ENCODE measurements at places on chromosomes 12 and 14. TPM values are rescaled to one million over a fixed set of nuclear protein-coding genes. Genes with fewer than 3 reads are reported as not detected.
A peak's percentile ranks its signal among the peaks of the same experiment; 100 is the strongest.

The TAS2R7 gene
- not detected for total RNA-seq

The KRT72 gene
- not detected for total RNA-seq

- no peaks in the 10 kb centered on the region for H3K27me3 ChIP-seq
- no peak overlapping the region for H3K27ac ChIP-seq
- no peak for DNase-seq
- no peaks in the 10 kb centered on the region for H3K36me3 ChIP-seq
These were observed 297.9 kb upstream of the SFSWAP start for GRCh38 chr12:131413006-131413405.

GRCh38 chr12:96890331-96890730 is 16.7 kb upstream of the NEDD1 start:
- no peaks in the 10 kb centered on the region for H3K27me3 ChIP-seq
- no peak overlapping the region for H3K27ac ChIP-seq
- no peak for DNase-seq
- H3K4me1 ChIP-seq: no peaks in the 10 kb centered on the region

The KIF26A gene
- 3.9 TPM for total RNA-seq

The IL26 gene
- total RNA-seq: not detected

DNA sequence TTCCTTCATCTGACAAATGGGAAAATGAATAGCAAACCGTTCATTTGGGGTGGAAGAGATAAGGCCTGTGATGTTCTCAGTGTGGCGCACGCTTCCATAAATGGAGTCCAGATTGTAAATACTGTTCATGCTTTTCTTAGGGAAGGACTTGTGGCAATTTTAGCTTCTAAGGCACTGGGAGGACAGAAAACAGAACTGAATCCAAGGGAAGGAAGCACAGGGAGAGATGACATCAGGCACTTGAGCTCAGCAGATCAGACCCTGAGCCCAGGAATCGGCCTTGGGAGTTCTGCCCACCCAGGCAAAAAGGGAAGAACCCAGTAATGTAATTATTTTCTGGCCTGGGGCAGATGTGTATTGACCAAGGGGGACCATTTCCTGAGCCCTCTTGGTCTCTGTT is 7.2 kb upstream of the SH2B3 start:
- peaks cover 3% of the 10 kb centered on the region for H3K4me1 ChIP-seq
- H3K36me3 ChIP-seq: no peaks in the 10 kb centered on the region
- no peak for DNase-seq
- no peak overlapping the region for H3K4me3 ChIP-seq

DNA sequence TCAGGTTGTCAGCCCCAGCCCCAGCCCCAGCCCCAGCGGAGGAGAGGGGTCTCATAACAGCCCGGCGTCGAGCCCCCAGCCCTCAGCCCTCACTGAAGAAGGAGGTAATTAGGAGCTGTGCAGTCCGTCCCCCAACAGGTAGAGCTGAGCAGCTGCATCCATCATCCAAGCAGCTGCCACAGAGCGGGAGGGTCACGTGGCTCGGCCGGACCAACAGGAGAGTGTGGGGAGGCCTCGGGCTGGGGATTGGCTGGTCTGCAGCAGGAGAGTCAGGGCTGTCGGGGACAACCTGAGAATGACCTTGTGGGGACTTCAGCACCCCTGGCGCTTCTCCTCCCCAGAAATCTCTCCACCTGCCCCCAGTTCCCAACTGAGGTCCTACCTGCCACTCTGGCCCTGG is 29.6 kb downstream of the SMUG1 start:
- H3K27ac ChIP-seq: no peak overlapping the region
- H3K4me1 ChIP-seq: peaks cover 10% of the 10 kb centered on the region
- H3K27me3 ChIP-seq: no peaks in the 10 kb centered on the region
- H3K4me3 ChIP-seq: no peak overlapping the region
- no peak for DNase-seq

The DPY19L2 gene
- total RNA-seq: 13.5 TPM

The RNF212B gene
- total RNA-seq: not detected

DNA sequence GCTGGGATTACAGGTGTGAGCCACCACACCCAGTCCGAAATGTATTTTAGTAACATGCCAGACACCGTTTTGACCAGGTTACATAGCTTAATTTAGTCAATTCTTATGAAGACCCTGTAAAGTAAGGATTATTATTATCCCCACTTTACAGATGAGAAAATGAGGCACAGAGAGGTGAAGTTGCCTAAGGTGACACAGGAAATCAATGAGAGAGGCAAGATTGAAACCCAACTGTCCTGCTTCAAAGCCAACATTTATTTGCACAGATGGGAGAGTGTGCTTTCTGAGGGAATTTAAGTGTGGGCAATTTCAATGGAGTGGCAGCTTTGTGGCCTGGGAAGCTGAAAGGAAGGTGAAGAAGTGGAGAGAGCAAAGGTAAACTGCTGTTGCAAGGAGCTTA is 19.1 kb upstream of the EPS8 start:
- peaks cover 10% of the 10 kb centered on the region for H3K4me1 ChIP-seq
- DNase-seq: no peak
- no peaks in the 10 kb centered on the region for H3K36me3 ChIP-seq
- no peak overlapping the region for H3K4me3 ChIP-seq
- H3K27ac ChIP-seq: no peak overlapping the region

The PLEKHH1 gene
- 1.4 TPM for total RNA-seq

The PACS2 gene
- total RNA-seq: 80.4 TPM

The KCTD10 gene
- total RNA-seq: 109 TPM

The DIO2 gene
- total RNA-seq: 46.5 TPM

DNA sequence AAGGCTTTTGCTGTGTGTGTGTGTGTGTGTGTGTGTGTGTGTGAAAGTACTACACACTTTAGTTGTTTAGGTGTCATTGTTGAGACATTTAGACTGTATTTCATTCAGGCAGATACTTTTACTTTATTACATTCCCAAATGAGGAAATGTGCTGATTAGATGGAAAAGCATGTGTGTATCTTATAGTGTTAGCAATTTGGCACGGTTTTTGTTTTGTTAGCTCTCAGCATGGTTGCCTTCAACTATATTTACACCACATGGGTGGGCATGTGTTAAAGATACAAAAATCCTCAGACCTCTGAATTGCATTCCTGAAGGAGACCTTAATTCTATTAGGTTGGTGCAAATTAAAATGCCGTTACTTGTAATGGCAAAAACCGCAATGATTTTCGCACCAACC is 879.5 kb downstream of the DIO2 start:
- H3K4me1 ChIP-seq: peaks cover 7% of the 10 kb centered on the region
- no peaks in the 10 kb centered on the region for H3K27me3 ChIP-seq
- DNase-seq: no peak
- H3K4me3 ChIP-seq: no peak overlapping the region

The MTHFD1 gene
- 26.5 TPM for total RNA-seq

The HRK gene
- not detected for total RNA-seq

DNA sequence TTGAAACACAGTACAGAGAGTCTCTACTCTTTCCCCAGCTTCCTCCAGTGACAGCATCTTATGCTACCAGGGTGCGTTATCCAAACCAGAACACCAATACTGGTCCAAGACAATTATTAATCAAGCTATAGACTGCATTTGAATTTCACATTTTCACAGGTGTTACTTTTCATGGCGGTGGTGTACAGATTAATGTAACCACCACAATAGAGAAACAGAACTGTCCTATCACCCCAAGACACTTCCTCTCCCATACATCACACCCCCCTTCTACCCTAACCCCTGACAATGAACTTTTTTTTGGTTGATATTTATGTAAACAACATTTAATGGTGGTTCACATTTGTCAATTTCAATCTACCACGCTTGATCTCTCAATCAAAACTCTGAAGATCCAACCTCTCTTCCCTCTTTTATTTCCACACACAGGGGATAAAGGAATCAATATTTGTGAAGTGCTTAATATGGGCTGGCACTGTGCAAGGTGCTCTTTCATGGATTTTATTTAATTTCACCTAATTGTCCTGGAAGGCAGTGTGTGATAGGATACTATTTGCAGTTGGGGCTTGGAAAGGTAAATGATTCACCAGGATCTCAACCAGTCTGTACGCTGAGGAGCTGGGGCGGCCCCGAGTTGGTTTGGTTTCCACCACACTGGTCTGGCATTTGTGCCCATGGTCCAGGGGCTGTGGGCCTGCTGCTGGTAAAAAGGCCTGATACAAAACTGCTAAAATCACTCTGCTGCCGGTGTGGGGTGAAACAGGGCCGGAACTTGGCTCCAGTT is 54.6 kb upstream of the DICER1 start:
- H3K27me3 ChIP-seq: no peaks in the 10 kb centered on the region
- H3K36me3 ChIP-seq: no peaks in the 10 kb centered on the region
- H3K27ac ChIP-seq: no peak overlapping the region
- DNase-seq: no peak

The SERPINA12 gene
- not detected for total RNA-seq

DNA sequence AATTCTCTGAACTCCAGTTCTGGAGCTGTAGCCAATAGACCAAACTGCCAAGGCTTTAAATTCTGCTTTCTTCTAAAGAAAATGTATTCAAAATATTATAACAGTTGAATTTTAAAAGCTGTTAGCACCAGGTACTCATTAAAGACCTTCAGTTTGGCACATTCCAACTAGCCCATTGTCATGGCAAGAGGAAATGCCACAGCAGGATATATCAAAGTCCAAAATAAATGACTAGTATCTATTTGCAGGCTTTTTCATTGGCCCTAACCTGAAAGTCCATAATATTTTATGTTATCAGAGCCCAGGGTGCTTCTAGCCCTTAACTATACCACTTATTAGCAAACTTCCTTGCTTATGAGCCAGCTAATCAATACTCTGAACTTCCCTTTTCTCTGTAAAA is 3.1 kb upstream of the RIC8B start:
- H3K36me3 ChIP-seq: no peaks in the 10 kb centered on the region
- no peak overlapping the region for H3K4me3 ChIP-seq
- no peaks in the 10 kb centered on the region for H3K27me3 ChIP-seq
- DNase-seq: no peak
- peak overlapping the region; percentile 10 for H3K27ac ChIP-seq
- H3K4me1 ChIP-seq: peaks cover 37% of the 10 kb centered on the region

DNA sequence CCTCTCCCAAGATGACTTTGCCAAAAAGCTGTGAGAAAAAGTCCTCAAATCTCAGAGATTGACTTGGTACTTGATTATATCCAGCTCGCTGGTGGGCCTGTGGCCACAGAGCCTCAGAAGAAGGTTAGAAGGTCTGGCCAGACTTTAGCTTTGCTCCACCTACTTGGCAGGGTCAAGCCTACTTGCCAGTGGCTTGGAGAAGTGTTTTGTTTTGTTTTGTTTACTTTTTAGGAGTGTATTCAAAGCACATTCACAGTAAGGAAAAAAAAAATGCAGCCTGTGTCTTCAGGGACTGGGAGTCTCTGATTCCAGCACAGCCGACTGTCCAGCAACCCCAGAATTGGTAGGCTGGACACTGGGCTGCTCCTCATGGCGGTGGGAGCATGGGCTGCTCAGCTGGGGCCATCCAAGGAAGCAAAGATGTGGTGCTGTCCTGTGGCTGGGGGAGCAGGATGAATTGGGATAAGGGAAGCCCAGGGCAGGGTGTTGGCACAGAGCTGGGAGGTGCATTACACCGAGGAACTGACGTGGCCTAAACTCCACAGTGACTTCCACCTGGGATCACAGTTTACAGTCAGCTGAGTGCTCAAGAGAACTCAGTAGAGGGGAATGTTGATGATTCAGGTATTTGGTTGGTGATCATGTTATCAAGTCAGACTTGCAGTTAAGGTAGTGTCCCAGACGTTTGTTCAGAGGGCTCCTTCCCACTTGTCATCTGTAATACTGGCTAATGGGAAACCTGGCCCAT is 73.5 kb downstream of the PPP2R5C start:
- H3K36me3 ChIP-seq: no peaks in the 10 kb centered on the region
- DNase-seq: no peak
- H3K4me1 ChIP-seq: peaks cover 17% of the 10 kb centered on the region
- H3K27me3 ChIP-seq: no peaks in the 10 kb centered on the region

DNA sequence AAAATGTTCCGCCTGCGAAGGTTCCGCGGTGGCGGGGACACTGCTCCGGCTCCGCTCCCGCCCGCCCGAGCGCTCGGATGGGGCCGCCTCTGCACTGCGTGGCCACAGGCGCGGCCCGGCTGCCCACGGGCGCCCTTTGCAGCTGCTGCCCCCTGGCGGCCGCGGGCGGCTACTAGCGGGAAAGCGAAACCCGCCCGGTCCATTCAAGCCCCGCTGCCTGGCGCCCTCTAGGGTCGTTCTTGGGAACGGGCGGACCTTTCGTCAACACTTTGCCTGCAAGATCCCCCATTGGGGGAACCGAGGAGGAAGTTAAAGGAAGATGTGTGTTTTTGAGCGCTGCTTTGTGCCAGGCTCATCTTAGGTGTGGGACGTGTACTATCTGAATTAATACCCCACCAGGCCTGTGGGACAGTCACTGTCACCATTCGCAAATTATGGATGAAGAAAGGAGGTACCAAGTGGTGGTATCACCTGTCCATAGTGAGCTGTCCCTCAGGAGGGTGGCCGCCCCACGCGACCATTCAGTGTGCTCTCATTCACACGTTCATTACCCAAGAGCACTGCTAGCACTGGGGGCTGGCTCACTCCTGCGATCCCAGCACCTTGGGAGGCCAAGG is 19.4 kb downstream of the GPR132 start:
- no peaks in the 10 kb centered on the region for H3K4me1 ChIP-seq
- no peaks in the 10 kb centered on the region for H3K36me3 ChIP-seq
- H3K4me3 ChIP-seq: no peak overlapping the region
- H3K27me3 ChIP-seq: no peaks in the 10 kb centered on the region
- H3K27ac ChIP-seq: no peak overlapping the region

The DNAI7 gene
- not detected for total RNA-seq

DNA sequence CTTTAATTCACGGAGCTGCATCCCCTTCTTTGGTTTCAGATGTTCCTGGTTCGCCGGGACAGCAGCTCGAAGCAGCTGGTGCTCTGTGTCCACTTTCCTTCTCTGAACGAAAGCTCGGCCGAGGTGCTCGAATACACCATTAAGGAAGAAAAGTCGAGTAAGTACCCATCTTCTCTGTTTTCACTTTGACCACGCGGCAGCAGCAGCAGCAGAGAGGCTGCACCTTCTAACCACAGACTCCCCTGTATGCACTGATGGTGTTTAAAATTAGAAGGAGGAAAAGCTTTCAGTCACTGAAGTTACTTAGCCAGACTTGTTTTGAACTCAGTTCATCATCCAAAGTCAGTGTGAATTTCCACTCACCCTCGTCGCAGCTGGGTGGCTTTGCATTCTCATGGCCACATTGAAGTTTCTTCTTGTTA is 63.8 kb downstream of the RIN3 start:
- no peak for DNase-seq
- H3K4me1 ChIP-seq: peaks cover 3% of the 10 kb centered on the region
- H3K36me3 ChIP-seq: no peaks in the 10 kb centered on the region
- H3K4me3 ChIP-seq: no peak overlapping the region

- H3K27ac ChIP-seq: no peak overlapping the region
- H3K27me3 ChIP-seq: no peaks in the 10 kb centered on the region
- DNase-seq: no peak
- H3K36me3 ChIP-seq: no peaks in the 10 kb centered on the region
- no peaks in the 10 kb centered on the region for H3K4me1 ChIP-seq
These were observed 1304.9 kb downstream of the TMEM121 start for GRCh38 chr14:106831322-106831720.

DNA sequence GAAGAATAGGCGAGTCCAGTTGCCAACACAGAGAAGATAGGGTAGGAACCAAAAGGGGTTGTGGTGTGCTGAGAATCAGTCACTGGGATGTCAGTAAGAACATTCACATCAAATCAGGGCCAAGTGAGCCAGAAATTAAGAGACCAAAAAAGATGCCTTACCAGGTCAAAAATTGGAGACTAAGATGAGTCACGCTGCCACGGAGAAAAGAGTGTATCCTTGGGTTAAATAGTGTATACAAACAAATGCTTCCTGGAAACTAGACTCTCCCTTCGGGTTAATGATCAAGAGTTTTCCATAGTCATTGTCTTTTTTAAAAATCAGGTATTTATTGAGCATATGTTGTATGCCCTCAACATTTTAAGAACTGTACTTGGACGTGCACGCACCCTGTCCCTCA is 45.2 kb upstream of the BAZ1A start:
- H3K36me3 ChIP-seq: no peaks in the 10 kb centered on the region
- no peak for DNase-seq
- H3K4me1 ChIP-seq: no peaks in the 10 kb centered on the region

Measured in thoracic aorta (tissue), 2 donors.